B cell (primary cell): ENCODE measurements at places on chromosomes 4 and X. TPM values are rescaled to one million over a fixed set of nuclear protein-coding genes. Genes with fewer than 3 reads are reported as not detected.

GRCh38 chr4:17981063-17981462 lies 40.5 kb downstream of the LCORL start:
- no peak for DNase-seq

GRCh38 chr4:55989766-55990165 lies 41.0 kb downstream of the CEP135 start:
- DNase-seq, result no peak

The CT45A2 gene
- not detected in 2 replicates for polyA plus RNA-seq

The MAGEA3 gene
- not detected in 2 replicates for polyA plus RNA-seq

The VEGFD gene
- not detected in 2 replicates for polyA plus RNA-seq
